Stimulated activated CD4-positive, alpha-beta T cell treated with anti-CD3 and anti-CD28 coated beads, Interleukin-1b, Interleukin-23, amount 100 ng/mL, for 24 hours (primary cell): ENCODE measurements at places on chromosomes 2 and 18.

DNA sequence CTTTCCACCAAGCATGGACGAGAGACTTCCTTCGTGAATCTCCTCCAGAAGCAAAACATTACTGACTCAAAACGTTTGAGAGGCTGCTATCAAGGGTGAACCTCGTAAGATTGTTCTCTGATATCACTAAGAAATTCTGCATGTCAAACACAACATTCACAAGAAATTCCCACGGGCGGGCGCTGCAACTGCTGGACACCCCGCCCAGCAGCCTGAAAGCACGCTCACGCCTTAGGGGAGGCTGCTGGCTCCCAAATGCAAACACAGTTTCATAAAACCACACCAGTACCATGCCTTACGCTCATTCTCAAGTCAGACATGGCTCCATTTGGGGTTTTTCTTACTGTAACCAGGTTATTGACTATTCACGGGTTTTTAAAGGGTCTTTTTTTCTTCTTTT, 39.0 kb downstream of the MBP start:
- DNase-seq, result no peak

DNA sequence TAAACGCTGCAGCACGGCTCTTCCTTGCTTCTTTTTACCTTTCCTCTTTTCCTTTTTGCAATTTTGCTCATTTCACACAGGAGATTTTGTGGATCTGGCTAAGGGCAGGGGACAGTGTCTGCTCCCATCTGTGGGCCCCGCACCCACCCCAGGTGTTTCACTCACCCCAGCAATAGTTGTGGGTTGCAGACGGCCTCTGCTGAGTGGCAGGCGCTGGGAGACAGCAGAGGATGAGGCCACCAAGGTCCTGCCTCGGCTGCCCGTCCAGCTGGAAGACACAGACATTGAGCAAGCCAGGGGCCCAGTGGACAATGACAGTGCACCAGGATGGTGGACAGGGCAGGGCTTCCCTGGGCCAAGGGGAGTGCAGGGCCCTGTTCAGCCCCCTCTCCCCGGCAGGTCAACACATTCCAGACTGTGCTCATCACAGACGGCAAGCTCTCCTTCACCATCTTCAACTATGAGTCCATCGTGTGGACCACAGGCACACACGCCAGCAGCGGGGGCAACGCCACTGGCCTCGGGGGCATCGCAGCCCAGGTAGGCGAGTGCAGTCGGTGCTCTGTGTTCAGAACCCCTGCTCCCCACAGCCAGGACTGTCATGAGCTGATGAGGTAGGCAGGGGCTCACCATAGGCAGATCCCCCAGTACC, 35.0 kb downstream of the SNED1 start:
- no peak for DNase-seq

GRCh38 chr2:237669283-237669627, 41.9 kb downstream of the LRRFIP1 start:
- no peak for DNase-seq

GRCh38 chr2:223590964-223591363, 11.2 kb downstream of the SCG2 start:
- DNase-seq, result no peak

DNA sequence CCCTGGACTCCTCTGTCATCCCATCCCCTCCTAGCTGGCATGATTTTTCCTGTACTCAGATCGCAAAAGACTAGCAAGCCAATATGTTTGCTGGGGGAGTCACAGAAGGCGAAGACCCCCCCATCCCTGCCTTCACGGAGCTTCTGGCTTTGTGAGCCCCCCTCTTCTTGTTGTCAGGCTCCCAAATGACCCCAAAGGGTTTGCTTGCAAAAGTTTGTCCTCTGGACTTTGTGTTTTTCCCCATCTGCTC, 169.9 kb downstream of the SMAD7 start:
- DNase-seq, result no peak

GRCh38 chr2:60447943-60448342, 105.5 kb downstream of the BCL11A start:
- DNase-seq, result no peak

DNA sequence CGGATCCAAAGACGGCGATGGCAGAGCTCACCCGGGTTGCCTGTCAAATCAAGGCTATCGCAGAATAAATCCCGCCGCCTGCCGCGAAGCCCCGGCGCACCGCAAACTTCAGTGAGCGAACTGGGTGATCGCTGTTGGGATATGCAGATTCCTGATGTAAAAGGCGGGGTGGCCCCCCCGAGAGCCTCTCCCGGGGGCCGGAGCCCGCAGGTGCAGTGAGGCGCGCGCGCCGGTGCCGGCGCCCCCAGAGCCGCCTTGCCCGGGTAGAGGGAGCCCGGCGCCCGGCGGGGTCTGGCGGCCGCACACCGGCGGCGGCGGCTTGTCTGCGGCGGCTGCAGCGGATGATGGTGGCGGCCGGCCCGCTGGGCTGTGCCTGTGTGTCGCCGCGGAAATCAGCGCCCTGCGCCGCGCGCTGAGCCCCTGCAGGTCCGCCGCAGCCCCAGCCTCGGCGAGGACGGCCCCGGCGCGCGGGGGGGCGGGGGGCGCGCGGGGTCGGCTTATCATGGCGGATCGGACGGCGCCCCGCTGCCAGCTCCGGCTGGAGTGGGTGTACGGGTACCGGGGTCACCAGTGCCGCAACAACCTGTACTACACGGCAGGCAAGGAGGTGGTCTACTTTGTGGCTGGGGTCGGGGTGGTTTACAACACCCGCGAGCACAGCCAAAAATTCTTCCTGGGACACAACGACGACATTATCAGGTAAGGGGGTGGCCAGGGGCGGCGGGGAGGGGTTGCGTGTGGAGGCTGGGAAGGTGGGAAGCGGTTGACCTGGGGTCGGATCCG, 1.3 kb downstream of the EML6 start:
- DNase-seq, result no peak

GRCh38 chr2:40439473-40439872, 12.4 kb downstream of the SLC8A1 start:
- DNase-seq, result no peak

GRCh38 chr2:18104595-18105224, 226.2 kb downstream of the KCNS3 start:
- no peak for DNase-seq

DNA sequence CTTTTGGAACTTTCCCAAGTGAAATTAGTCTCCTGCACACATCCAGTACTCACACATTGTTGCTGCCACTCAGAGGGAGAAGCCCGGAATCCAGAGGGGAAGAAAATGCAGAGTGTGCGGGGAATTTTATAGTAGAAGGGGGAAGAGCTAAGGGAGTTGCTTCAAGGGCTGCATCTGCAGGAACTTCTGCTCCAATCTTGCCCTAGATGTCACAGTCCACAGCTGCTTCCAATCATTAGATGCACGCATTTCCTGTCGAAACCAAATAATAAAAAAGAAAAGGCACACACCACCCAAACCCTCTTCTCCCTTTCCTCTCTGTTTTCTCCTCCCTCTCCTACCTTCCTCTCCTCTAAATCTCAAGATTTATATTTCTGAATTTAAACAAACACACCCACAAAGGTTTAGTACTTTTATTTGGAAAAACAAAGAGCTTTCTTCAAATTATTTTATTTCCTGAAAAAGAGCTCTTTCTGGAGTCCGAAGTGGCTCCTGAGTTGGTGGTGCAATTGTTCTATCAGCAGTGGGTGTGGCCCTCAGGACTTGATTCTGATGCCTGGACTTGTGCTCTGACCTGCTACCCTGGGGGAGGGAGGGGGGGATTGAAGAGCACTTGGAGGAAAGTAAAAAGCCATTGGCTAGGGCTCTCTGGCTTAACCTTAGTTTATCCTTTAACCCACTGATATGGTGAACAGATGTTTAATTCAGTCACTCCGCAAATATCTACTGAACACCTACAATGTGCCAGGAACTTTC, 72.0 kb downstream of the KCNE4 start:
- no peak for DNase-seq

DNA sequence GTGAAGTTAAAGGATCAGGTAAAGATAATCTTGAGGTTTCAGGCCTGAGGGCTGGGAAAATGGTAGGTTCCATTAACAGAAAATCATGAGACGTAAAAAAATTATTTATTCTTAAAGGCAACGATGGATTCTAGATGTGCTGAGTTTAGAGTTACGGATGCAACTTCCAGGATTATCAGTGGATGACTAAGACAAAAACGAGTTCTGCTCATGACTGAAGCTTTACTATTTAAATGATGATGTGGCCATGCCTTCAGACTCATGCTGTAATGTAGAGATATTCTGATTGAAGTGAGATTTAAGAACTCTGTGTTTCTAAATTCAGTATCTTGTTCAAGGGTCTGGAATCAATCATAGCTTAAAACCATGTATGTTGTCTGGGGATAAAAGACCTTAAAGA, 5.0 kb downstream of the TMEM237 start:
- DNase-seq, result no peak

DNA sequence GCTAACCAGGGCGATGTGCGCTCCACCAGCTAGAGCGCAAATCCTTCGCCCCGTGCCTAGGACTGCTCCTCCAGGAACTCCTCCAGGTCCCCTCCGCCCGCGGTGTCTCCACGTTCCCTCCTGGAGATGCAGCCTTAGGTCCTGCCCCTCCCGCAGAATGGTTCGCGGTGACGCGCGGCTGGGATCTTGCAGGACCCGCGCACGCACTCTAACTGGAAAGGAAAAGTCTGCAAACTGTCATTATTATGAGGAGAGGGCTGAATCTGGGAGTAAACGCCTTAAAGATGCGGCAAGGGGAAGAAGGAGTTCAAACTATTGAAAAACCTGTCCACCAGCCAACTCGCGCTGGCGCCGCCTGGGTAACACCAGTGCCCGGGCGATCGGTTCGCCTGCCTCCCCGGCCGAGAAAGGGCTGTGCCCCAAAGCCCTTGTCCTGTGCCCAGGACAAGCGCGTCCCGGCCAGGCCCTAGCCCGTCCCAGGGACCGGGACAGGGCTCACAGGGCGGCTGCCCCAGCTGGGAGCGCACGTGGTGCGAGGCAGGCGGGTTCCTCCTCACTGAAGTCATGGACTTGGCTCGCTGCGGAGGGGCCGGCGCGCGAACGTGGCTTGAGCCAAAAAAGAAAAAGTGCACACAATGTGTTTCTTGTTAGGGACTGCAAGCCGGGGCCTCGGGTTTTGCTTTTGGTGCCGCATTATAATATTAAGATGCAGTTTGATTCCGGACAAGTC, 5.5 kb upstream of the ID2 start:
- no peak for DNase-seq

- no peak for DNase-seq
Measured at GRCh38 chr2:150478200-150478974, 9.1 kb downstream of the RND3 start.
